ENCODE measurements at places on chromosomes 16 and 17.

DNA sequence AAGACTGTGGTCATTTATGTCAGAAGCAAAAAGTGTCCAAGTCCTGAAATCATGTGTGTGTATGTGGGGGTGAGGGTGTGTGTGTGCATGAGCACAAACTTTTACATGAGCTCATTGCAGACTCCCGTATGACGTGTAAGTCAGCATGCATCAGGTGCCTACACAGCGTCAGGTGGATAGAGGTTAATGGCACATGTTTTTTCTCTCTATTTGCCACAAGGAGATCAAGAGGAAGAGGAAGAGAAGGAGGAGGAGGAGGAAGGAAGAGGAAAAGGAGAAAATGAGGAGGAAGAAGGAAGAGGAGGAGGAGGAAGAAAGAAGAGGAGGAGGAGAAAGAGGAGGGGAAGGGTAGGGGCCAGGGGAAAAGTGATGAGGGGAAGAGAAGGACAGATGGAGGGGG, 178.0 kb upstream of the DYNLRB2 start:
- no peak for DNase-seq

DNA sequence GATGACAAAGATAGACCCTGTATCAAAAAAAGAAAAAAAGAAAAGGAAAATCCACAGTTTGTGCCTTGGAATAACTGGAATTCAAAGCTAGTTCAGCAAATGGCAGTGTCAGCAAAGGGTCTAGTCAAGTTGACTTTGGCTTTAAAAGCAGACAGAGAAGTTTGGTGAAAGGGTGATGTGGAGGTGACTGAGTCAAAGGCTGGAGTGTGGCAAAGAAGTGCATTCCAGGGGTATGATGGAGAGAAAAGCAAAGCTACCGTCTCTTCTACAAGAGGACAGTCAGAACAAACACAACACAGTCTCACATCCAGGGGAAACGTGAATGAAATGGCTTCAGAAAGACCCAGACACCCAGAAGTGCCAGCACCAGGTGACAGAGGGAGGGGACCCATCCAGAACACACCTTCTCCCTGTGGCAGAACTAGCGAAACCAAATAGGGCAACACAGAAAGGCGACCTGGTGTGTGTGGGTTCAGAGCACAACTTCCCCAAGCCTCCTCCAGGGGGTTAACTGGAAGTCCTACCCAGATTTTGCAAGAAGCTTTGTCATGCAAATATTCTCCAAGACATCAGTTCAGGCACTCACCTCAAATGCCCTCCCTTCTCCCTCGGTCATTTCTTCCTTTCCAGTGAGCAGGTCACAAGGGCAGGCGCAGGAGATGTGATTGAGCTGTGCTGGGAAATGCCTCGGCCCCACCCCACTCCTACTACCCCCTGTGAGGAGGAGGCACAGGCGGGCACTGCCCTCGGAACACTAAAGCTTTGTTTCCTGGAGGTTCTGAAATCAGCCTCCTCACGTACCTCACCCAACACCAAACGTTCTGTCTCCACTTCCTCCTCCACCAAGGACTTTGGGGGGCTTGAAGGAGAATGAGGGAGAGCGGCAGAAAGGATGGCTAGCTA, 481.9 kb downstream of the SOX9 start:
- no peak for DNase-seq

GRCh38 chr16:26911436-26911835, 155.3 kb upstream of the C16orf82 start:
- no peak for DNase-seq

DNA sequence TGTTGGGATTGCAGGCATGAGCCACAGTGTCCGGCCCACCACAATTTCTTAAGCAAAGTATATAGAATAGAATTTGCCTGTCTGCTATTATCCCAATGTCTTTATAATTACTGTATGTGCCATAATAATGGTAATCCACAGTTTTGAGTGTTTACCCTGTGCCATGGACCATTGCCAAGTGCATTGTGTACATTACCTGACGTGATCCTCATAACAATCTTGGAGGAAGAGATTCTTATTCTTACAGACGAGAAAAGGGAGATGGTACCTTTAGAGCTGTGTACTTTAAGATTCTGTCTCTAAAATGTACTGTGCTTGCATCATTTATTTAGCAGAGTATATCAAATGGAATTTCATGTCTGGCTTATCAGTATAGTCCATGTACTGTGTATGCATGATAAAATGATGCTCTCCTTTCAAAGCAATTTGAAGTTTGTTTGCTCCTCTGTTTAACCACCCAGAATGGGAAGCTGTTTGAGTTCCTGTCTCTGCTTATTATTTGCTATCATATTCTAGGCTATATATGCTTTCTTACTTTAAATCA, 13.8 kb upstream of the CDR2 start:
- no peak for DNase-seq

- DNase-seq, result no peak
Measured at GRCh38 chr17:33779234-33779591, 475.9 kb upstream of the CCL2 start.

GRCh38 chr16:12459391-12460063, 344.2 kb downstream of the CPPED1 start:
- DNase-seq, result no peak

DNA sequence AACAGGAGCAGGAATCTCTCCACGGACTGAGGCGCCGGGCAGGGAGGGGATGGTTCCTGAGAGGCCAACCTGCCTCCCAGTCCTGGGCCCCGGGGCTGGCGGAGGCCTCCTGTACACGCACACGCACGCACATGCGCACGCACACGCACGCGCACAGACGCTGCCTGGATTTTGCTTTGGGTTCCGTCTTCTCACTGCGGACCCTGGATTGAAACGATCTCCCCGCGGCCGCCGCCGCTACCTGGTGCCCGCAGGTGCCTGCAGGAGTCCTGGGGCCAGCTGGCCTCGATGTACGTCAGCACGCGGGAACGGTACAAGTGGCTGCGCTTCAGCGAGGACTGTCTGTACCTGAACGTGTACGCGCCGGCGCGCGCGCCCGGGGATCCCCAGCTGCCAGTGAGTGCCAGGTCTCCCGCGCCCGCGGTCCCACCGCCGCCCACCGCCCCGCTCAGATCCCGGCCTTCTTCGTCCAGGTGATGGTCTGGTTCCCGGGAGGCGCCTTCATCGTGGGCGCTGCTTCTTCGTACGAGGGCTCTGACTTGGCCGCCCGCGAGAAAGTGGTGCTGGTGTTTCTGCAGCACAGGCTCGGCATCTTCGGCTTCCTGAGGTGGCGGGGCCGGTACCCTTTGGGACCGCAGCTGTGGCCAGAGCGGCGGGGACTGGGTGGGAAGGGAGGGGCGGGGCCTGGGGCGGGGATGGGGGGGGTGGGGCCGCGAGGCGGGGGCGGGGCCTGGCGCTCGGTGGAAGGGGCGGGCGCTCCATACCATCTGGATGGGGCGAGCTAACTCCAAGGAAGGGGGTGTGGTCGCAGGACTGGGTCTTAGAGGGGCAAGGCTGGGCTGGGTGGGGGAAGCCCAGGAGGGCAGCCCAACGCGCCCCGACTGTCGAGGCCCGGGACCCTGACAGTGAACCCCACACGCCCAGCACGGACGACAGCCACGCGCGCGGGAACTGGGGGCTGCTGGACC, 12.3 kb downstream of the CES4A start:
- peak; percentile 18 for DNase-seq

GRCh38 chr17:35129154-35129972, 7.9 kb downstream of the FNDC8 start:
- no peak for DNase-seq

DNA sequence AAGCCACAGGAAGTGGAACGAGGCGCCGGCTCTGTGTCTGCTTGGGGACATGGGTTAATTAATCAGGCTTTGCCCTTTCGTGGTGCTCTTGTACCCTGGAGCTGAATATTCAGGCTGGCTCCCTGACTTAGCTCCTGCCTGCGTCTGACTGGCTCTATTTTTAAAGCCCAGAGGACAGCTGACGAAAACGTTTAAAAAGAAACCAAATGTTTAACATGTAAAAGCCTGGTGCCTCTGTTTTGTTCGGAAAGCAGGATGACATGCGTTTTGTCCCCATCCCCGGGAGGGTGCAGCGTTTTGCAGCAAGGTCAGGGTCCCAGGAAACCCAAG, 61.1 kb downstream of the NT5M start:
- DNase-seq, result no peak

GRCh38 chr17:82217120-82217529, 4.5 kb upstream of the CCDC57 start:
- DNase-seq, result no peak

GRCh38 chr16:86288716-86289294, 221.5 kb upstream of the FOXF1 start:
- no peak for DNase-seq

- no peak for DNase-seq
Measured at GRCh38 chr17:69402052-69402451, 12.4 kb upstream of the MAP2K6 start.

DNA sequence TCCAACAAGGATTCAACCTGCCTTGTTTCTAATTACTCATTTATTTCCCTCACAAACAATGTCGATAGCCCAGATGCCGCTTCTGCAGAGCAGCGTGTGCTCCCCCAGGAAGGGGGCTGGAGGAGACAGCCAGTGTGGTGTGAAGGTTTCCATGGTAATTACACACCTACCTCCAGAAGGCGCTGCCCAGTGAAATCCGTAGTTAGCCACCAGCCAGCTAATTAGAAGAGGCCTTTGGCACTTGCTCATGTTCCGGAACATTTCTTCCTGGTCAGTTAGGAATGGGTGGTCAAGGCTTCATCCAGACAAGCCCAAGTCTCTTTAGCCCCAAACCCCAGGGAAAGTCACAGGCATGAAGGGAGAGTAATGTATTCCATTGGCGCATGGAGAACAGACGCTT, 342.5 kb upstream of the C16orf82 start:
- no peak for DNase-seq

GRCh38 chr16:46743232-46743719, 4.9 kb downstream of the MYLK3 start:
- no peak for DNase-seq

DNA sequence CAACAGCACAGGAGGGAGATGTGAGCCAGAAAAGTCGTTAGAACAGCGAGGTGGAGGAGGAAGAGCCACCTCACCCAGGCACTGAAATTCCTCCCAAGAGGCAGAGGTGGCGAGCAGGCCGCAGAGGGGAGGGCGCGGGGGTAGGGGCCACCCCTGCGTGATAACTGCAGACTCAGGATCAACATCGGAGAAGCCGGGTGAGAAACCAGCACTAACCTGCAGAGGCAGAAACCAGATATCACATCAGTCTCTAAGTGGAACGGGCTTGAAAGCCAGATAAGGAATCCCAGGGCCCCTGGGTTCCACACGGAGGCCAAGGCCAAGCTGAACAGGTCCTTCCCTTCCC, 39.4 kb upstream of the ZC3H18 start:
- DNase-seq, result no peak

DNA sequence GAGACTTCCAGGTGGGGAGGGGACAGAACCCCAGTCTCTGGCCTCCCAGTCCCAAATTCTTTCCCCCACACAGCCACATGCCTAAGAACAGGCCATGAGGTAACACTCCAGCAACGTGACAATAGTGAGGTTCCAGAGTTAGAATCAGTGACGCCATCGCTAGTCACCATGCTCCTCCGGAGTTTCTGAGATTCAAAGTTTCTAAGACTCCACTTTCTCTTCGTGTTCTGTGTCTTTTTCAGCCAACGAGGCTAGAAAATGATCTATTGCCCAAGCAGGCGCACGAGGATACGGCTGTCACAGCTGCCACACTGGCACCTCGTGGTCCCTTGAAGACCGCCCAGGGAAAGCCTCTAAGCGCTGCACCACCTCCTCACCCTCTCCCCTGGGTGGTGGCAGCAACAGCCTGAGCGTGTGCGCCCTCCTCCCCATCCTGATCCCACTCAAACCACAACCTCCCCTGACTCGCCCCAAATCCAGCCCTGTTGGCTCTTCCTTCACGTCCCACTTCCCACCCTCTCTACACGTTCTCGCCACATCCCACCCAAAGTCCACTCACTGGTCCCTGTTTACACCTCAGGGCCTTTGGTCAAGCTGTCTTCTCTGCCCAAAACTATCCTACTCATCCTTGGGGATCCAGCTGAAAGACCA, 1.0 kb downstream of the MCRIP1 start:
- peak; percentile 13 for DNase-seq

GRCh38 chr17:83136156-83136555, 56.7 kb downstream of the METRNL start:
- DNase-seq, result no peak

DNA sequence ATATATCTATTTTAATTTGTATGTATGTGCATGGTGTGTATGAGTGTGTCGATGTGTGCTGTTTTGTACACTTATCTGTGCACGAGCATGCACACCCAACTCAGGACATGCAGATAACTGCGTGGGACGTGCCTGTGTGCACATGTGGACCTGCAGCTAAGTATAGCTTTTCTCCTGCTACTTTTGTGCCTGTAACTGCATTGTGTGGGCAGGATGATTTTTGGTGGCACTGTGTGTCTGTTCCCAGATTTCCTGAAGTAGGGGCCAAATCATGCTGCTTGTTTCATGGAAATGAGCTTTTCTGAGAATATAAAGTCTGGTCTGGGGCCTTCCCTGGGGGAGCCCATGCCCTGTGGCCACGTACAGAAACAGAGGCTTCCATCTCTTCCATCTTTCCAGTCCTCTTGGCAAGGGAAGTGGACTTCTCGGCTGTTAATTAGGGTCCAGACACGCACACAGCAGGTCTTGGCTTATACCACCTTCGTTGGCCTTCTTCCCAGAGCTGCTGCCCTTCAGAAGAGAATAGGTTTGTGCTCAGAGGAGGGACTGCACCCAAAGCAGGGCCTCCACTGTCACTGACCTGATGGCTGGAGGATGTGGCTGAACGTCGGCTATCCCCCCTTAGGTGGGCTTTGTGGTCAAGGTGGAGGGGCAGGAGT, 30.2 kb downstream of the SPNS3 start:
- DNase-seq, result no peak

- no peak for DNase-seq
Measured at GRCh38 chr16:51149251-51149661, 1.8 kb downstream of the SALL1 start.

DNA sequence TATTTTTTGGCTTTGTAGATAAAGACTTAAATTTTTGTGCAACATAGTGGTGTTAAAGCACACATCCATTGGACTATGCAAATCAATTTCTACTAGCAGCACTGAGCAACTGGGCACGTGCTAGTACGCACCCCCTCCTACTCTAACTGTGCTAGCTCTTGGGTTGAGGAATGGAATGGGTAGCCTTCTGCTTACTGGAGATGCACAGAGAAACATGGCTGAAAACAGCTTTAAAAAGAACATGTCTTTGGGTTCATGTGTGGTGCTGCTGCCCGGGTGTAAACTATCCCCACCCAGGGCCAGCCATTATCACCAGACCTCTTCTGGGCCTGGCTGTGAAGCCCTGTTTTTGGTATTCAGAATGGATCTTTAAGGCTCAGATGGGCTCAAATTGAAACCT, 7.3 kb downstream of the ESRP2 start:
- no peak for DNase-seq

- no peak for DNase-seq
Measured at GRCh38 chr17:81550830-81551457, 1.2 kb downstream of the FAAP100 start.

- DNase-seq, result no peak
Measured at GRCh38 chr16:29315916-29316517, 90.5 kb downstream of the NPIPB11 start.

- DNase-seq, result no peak
Measured at GRCh38 chr16:281660-282255, 1.2 kb upstream of the PDIA2 start.
